ENCODE measurements at places on chromosomes 6 and 20. TPM values are rescaled to one million over a fixed set of nuclear protein-coding genes. Genes with fewer than 3 reads are reported as not detected.

DNA sequence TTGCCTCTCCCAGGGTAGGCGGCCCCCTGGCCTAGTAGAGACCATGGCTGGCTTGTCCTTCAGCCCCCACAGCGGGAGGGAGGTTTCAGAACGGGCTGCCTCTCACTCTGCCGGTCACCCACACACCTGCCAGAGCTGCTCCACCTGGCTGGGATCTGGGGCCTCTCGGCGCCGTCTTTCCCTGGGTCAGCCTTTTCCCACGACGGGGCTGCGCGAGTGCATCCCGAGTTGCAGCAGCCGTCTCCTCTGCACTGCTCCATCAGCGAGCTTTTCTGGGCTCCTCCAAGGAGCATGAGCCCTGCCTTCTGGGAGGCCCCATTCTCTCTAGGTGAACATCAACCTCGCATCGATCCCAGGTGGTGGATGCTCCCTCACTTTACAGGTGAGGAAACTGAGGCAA, 15.9 kb upstream of the SPDEF start:
- no peak for DNase-seq

DNA sequence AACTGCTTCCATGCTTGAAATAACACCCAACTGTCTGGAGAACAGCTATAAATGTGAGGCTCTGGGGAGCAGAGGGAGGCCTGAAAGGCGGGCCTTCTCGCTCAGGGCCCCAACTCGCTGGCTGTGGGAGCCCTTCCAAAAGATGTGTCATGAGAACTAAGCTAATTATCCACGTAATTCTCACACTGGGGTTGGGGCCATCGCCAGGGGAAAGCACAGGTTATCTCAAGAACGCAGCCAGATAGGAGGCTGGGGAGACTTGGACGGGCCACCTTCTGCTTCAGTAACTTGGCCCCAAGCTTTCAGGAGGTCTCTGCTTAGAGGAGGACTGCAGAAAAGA, 1.6 kb downstream of the PXDC1 start:
- peak; percentile 74 for DNase-seq

GRCh38 chr6:43788301-43788700, 18.3 kb downstream of the VEGFA start:
- no peak for DNase-seq

GRCh38 chr6:80170433-80170832, 64.0 kb downstream of the BCKDHB start:
- no peak for DNase-seq

DNA sequence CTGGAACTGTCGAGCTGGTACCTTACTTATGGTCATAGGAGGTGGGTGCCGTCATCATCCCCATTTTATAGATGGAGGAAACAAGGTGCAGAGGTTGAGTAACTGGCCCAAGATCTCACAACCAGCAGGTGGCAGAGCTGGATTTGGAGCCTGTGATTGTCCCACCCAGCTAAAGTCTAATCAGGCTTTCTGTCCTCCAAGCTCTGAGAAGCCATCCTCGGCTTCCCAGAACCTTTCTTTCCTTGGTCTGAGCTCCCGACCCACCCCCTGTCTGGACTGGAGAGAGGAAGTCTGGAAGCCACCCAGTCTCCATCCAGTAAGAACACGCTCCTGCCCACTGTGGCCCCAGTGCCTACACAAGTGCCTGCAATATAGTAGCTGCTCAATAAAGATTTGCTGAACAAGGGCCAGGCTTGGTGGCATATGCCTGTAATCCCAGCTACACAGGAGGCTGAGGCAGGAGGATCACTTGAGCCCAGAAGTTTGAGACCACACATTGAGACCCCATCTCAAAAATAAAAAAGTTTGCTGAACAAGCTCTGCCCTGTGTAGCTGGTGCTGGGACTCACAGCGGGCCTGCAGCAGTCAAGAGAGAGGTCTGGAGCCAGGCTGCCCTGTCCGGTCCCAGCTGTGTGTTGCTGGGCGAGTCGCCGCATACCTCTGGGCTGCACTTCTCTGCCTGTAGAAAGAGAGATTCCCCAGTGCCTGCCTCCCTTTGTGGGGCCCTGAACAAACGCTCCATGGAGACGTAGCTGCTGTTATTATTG, 32.5 kb upstream of the DLGAP4 start:
- peak; percentile 12 for DNase-seq

DNA sequence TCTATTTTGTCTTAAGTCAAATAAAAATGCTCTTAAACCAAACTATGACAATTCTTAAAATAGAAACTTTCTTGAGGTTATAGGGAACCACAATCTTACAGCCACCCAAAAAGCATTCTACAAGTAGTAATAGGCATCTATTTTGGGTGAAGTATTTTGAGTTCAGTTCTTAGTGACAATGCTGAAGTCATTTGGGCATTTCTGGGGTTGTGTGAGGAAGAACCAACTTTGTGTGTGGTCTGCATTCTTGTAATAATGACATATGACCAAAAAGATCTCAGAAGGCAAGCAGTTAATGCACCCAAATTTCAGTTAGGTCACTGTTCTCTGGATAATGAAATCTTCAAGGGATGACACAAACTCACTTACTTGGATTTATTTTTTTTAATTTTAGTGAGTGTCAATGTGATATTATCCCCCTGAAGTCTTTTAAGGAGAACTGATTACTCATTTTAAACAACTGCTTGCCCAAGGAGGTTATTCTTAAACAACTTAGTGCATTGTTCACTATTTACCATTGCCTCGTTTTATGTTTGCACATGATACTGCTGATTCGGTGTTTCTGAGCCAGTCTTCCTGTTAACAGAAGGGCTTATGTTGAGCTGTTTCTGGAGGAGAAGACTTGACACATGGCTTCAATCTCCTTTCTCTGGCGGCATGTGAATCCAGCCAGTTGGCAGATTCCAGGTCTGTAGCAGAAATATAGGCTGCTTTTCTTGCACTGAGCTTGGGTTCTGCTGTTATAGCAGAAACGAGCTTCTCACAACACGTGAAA, 618.9 kb downstream of the BCKDHB start:
- no peak for DNase-seq

- peak; percentile 35 for DNase-seq
These were observed 45.3 kb upstream of the PRELID3B start for GRCh38 chr20:59087829-59088433.

DNA sequence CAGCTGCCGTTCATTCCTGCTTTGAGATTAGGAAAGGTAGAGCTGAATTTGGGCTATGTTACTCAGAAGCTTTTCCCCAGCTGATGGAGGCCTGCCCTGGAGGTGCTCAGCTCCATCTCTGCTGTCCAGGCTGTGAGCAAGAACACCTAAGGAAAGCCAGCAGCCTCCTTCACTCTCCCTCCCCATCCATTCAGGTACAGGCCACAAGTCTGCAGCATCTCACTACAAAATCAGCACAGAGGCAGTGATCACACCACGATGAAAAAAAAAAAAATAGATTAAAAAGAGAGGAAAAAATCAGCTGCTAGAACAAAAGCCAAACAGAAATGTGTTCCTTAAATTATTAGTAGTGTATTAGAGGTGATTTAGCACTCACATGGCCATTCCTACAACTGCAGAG, 515.0 kb downstream of the CDH26 start:
- DNase-seq, result no peak

- DNase-seq, result no peak
These were observed 17.3 kb upstream of the POLR1H start for GRCh38 chr6:30043744-30044143.

DNA sequence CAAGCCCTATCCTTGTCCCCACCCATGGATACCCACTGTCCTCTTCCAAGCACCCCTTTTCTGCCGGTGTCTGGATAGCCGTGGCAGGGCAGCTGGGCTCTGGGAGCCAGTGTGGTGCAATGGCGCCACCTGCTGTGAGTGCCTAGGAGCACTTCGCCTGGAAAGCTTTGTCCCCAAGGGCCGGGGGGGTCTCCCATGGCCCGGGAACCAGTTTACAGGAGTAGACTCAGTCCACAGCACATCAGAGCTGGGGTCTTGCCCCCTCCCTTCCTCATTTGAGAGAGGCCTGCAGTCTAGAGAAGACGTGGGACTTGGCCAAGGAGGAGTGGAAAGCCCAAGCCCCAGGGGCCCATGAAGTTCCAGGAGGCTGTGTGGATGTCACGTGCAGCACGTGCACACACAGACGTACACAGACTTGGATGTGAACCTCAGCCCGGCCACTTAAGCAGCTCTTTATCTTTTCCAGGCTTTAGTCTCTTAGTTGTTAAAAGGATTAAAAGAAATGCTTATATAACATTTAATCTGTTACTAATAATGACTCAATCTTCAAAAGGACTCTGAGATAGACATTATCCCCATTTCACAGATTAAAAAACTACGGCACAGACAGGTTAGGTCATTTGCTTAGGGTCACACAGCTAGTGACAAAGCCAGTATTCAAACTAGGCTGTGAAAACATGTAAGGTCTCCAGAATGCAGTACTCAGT, 40.9 kb upstream of the CDH22 start:
- no peak for DNase-seq

DNA sequence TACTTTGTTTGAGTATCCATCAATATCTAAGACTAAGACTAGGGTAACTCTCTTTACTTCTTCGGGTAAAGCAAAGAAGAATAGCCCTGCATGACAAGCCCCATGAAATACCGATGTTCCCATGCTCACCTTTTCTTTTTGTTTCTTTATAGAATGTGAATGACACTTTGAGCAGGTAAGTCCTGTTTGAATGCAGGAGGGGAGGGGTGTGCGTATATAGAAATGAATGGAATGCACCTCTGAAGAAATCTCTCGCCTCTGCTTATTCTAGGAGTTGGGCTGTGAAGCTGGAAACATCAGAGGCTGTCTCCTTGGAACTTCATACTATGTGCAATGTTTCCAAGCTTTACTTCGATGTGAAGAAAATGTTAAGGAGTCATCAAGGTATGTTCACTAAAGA, 10.3 kb downstream of the TRIM38 start:
- no peak for DNase-seq

DNA sequence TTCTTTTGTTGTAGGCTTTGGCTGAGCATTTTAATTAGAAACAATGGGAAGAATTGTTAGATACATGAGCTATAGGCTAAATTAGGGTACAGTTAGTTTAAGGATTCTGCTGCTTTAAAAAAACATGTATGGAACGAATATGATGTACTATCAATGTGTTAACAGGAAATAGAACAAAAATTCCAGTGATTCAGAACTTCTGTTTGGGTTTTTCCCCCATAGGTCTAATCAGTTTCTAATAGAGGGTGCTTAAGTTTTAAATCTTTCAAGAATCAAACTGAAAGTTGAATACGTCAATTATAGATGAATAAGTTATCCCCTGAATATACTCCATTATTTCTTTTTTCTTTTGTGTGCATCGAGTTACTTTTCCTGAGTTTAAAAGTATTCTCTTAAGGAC, 1.9 kb downstream of the TAB2 start:
- no peak for DNase-seq

- DNase-seq, result no peak
These were observed 14.9 kb upstream of the NUP153 start for GRCh38 chr6:17721671-17722070.

- no peak for DNase-seq
These were observed 135.6 kb downstream of the GMDS start for GRCh38 chr6:2109796-2110195.

- DNase-seq, result no peak
These were observed 53.4 kb downstream of the MRPL14 start for GRCh38 chr6:44073612-44074438.

- peak; percentile 34 for DNase-seq
These were observed 74.5 kb upstream of the MARCKS start for GRCh38 chr6:113782636-113783035.

GRCh38 chr6:15871276-15871675, 208.4 kb upstream of the DTNBP1 start:
- DNase-seq, result no peak

GRCh38 chr6:48111143-48111506, at the start of gene PTCHD4:
PTCHD4 (minus strand) TSS chr6:48111197; CDS start chr6:48068957, 42,240 bp downstream.
- peak; percentile 94 for DNase-seq

DNA sequence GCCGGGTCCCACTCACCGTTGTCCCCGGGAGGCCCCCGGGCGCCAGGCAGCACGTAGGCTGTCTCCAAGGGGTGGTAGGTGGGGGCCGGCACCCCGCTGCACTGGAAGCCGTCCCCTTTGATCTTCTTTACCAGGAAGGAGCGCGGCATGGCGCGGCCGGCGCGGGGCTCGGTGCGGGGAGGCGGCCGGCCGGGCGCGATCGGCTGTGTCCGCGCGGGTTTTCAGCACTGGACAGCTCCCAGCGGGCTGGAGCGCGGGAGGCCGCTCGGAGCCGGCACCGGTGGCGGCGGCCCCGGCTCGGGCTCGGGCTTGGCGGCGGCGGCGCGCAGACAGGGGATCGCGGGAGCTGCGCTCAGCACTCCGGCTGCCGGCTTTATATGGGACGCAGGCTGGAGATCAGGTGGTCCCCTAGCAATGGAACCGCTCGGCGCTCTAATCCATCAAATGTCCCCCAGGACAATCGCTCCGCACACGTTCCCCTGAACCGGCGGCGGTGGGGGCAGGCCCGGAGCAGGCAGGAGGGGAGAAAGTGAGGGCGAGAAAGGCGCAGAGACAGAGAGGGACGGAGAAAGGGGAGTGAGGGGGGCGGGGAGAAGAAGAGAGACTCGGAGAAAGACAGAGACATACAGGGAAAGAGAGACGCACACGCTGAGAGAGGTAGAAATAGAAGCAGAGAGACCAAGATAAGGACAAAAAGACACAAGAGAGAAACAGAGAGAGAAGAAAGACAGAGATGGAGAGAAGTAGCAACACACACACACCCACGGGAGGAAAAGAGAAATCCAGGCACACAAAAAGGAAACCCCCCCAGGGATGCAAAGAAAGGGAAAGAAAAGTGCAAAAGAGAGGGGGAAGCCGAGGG, at the start of gene SCRT2:
Gene SCRT2, minus strand, starts transcription at position 350 of the 862 bp plus-strand sequence. Its CDS starts 201 bp downstream, at position 149.
- peak; percentile 25 for DNase-seq

- peak; percentile 21 for DNase-seq
These were observed 1.9 kb upstream of the ELOVL4 start for GRCh38 chr6:79949233-79949632.

DNA sequence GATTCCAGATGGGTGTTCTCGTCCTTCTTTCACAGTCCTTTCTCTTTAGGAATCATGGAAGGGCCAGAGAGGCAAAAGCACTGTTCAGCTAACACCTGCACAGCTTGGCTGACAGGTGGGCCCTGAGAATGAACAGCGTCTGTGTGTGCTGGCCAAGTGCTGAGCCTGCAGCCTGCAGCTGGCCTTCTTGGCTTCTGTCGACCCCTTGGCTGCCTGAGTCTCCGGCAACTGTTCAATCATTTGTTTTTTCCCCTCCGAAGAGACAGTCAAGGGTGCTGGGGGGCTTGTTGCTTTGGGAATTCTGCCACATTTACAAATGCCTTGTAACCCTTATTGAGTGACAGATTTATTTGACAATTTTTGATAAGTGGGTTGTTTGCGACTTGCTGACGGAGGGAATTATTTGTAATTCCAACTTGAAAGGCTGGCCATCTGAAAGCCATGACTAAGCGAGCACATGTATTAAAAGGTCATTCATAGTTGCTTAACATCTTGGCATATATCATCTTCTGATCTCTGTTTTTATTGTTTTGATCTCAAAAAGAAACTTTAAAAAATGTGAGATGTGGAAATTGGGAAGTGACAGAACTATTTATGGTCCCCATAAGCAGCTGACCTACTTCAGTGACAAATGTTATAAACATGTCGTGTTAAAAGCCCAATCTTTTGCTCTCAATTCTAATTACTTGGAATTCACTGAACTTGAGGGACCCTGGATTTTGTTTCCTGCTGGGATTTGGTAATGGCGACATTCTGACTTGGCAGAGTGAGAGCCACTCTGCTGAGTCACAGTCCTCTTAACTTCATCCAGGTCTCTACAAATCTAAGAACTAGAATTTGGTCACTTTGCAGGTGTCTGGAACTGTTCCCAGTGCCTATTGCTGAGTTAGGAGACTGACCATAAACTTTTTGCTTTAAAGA, 41.9 kb upstream of the FERMT1 start:
- DNase-seq, result no peak

- no peak for DNase-seq
These were observed 91.0 kb downstream of the TOX2 start for GRCh38 chr20:44005661-44006060.

Gene GSTA2
- total RNA-seq, result not detected

Gene PHF3
- total RNA-seq, result 34.2 TPM

Gene PGK2
- not detected for total RNA-seq

Gene NUS1
- total RNA-seq, result 32.3 TPM
